Activated CD4-positive, alpha-beta T cell treated with anti-CD3 and anti-CD28 coated beads, Interleukin-2, amount 50 U/mL, for 1 hour (primary cell): ENCODE measurements at places on chromosomes 5 and 9.
A peak's percentile ranks its signal among the peaks of the same experiment; 100 is the strongest.

GRCh38 chr5:111635916-111636570 is 121.0 kb downstream of the NREP start:
- DNase-seq = no peak

DNA sequence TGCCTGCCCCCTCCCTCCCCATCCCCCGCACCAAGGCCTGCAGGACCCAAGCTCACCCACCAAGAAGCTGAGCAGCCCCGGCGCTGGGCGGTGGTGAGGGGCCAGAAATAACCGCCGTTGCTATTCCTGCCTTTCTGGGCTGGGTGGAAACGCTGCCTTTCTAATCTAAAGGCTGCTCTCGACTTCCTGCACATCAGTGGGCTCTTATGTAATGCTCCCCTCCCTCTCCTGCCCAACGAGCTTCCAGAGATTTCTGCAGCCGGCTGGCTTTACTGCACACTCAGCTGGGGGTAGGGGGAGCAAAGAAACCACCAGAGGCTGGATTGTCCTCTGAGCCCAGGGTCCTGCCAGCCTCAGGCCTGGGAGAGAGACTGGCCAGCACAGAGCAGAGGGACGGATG is 6.9 kb upstream of the EGR1 start:
- DNase-seq = no peak

DNA sequence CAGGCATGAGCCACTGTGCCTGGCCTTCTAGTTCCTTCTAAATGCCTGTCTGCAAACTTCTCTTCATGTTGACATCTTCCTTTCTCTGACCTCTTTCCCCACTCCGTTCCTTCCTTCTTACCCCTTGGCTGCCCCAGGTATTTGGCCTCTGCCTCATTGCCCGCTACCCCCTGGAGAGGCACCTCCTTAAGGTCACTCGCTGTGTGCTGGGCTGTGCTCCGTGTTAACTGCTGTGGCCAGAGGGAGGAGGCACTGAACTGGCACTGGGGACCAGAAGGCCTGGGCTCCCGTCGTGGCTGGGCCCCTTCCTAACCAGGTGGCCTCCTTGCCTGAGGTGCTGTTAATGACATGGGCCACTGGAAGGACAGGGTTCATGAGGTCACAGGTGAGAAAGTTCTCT is 39.4 kb downstream of the LAMC3 start:
- no peak for DNase-seq

GRCh38 chr5:39159811-39160490 is 59.4 kb downstream of the FYB1 start:
- no peak for DNase-seq

DNA sequence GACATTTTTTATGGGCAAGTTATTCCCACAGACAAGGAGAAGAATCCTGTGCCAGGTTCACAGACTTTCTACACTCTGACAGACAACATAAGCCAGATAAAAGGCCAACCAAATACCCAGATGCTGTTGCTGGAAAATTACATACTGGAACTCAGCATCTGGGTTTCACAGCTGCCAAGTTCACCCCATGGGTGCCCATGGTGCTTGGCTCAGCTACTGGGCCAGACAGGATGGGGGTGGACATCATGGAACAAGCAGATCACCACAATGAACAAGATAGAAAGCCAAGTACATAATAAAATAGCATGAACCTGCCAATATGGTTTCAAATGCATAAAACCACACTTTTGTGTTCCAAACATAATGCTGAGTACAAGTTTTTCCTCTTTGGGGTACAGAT is 999.8 kb downstream of the NR2F1-AS1 start:
- DNase-seq = no peak

GRCh38 chr9:132993511-132993939 is 15.0 kb downstream of the GFI1B start:
- no peak for DNase-seq

DNA sequence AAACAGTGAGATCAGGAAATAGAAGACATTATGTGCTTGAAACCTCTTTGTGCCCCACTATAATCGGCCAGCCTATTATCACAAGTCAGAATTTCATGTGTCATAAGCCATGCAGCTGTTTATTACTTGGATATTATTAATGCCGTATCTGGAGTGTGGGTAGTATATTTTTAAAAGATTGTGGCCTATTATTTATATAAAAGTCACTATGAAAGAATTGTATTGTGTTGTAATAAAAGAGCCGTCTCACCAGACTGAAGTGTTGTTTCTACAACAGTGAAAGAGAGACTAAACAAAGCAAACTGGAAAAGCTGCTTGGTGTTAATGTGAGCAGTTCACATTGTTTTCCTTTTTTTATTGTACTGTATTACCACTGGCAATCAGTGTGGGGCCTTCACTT is 449.1 kb downstream of the PSAT1 start:
- no peak for DNase-seq

DNA sequence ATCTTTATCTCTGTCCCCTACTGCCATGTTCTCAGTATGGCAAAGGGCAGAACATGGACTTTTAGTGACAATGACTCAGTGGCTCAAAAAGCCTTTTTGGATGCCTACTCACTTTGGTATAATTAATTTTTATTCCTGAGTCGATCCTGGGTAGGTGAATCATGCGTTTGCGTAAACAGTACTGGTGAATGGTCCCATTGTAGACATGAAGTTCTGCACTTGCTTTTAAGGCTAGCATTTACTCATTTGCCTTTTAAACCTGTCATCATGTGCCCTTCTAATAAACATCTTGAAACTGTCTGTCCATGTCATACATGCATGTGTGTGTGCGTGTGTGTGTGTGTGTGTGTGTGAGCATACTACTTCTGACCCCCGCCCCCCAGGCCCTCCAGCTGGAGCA is 223.0 kb downstream of the AUH start:
- DNase-seq = no peak

- no peak for DNase-seq
These were observed 80.4 kb downstream of the ALDH7A1 start for GRCh38 chr5:126514558-126515141.

DNA sequence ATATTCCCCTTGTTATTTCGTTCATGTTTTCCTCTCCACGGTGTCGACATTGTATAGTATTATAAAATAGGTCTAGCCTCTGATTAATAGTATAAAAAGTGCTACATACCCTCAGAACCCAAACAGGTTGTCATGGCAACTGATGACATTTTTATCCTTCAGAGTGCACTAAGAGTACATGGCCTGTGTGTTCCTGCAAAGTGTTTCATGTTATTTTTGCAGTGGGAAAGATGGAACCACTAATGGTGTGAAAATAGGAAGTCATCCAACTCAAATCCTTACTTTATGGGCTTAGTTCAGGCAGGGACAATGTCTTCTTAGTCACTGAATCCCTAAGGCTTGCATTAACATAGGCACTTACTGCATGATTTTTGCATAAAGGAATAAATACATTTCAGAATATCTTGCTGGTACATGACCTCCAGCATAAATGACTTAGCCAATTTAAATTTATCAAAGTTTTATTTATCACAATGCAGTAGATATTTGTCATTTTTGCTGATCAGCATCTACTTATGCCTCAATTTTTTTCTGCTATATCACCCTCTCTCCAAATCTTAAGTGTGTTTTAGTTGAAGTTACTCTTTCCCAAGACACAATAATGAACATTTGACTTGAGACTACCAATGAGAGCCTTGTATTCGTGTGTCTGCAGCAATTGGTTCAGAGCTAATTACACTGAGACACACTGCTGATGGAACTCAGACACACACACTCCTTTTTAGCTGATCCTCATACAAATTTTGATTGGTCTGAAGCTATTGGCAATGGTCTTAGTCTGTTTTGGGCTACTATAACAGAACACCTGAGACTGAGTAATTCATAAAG is 243.7 kb downstream of the KCTD16 start:
- no peak for DNase-seq

DNA sequence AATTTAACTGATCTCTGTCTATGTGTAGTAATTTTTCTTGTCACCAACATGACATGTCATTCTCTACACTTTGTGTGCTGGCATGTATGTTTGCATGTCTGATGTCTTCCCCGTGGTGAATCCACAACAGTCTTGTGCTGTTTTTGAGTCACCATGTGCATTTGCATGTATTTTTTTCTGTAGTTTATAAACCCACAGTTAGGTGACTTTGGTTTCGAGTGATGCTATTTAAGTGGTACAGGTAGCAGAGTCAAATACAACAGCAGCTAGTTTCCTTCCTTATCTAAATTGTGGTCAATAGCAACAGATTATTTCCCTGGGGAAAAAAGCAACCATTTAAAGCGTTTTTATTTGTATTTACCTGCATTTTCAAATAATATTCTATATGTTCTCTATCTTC is 89.9 kb upstream of the FSD1L start:
- no peak for DNase-seq

GRCh38 chr9:137639303-137640051 is 20.7 kb downstream of the EHMT1 start:
- no peak for DNase-seq

- peak; percentile 41 for DNase-seq
These were observed 10.6 kb upstream of the CXXC5 start for GRCh38 chr5:139637438-139638089.

GRCh38 chr5:150527808-150528207 is 19.9 kb downstream of the NDST1 start:
- no peak for DNase-seq

- no peak for DNase-seq
These were observed 2.3 kb upstream of the MIER3 start for GRCh38 chr5:56954262-56954661.

GRCh38 chr5:170181902-170182301 is 50.9 kb upstream of the C5orf58 start:
- DNase-seq = no peak

DNA sequence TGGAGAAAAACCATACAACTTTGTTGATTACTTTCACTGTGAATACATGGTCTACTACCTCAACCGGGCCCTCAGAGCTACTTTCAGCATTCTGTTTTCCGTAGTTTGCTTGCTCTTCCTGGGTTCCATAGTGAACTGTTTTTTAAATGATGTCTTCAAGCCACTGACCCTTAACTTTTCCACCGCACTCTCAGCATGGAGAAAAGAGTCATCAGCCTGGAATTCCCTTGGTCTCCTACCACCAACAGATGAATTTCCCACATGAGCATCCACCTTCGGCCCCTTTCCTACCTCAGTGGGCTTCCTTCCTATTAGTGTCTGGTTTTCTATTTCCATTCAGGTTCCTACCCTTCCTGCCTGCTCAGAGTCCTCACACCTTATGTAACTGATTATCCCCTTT is 135.9 kb upstream of the ADAMTSL1 start:
- no peak for DNase-seq

- DNase-seq = no peak
These were observed 315 bp downstream of the UBQLN1 start for GRCh38 chr9:83707518-83707767.

- DNase-seq = no peak
These were observed 647 bp upstream of the ADAMTSL2 start for GRCh38 chr9:133533857-133534256.

DNA sequence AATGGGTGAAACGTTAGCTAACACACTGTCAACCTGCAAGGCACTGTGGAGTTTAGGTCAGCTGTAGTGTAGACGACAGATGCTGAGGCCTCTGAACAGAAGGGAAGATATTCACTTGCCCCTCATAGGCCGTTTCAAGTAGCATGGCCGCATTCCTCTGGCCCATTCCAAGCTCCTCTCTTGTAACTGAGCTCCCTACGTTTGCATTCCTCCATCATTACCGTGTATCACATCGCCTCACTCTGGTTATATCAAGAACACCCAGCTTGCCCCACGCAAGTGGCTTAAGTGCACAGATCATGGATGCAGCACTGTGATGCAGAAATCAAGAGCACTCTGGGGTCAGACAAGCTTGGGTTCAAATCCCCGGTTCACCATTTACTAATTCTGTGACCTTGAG is 43.3 kb downstream of the PRELID2 start:
- DNase-seq = no peak

GRCh38 chr5:123090661-123091297 is 1.7 kb downstream of the PRDM6 start:
- DNase-seq = no peak

DNA sequence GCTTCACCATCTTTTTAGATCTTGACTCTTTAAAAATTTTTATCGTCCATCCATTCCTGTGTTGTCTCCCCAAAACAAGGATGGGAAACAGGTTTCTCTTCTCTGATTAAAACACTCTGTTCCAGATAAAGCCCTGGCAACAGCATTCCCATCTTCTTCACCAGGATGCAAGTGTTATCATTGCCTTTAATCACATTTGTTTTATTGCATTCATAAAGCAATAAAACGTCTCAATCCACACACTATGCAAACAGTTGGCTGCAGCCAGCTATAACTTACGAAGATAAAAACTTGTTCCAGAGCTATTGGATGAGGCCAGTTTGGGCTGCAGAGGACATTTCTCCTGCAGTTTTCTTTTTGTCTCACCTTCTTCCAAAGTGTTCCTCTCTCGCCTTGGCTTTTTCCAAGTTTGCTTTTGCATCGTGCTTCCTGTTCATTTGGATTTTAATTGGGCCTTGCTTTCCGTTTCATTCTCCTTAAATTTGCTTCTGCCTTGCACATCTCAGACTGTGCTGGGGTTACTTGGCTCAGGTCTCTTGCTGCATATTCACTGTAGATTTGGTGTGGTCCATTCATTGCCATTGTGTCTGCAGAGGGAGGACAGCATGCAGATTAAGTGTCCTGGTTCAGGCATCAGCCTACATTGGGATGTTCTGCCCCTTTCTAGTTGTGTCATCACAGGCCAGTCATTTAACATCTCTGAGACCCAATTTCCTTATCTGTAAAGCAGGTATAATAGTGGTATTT is 136.5 kb upstream of the LIFR start:
- DNase-seq = no peak

DNA sequence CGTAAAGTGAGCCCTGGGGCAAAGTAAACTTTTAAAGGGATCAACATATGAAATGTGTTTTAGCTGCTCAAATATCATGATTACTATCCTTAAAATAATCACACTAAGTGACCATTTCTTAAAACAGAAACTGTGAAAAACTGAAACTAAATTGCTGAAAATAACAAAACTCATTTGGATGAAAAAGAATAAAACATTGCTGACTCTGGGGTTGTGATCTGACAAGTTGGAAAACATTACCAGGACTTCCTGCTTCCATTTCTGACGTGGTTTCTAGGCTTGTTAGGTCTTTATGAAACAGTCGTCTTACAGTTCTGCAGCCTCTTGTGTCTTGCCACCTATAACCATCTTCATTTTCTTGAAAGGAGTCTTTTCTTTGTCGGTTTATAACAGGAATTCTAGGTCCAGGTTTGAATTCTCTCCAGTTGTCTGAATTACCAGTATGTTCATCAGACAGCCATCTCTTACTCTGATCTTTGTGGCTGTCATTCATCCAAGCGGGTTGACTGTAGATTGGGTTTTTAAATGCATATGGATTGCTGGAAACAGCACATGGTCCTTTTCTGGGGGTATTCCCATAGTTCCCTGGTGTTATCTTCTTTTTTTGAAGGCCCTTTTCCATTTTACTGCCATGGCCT is 1.7 kb downstream of the TUT7 start:
- DNase-seq = no peak

DNA sequence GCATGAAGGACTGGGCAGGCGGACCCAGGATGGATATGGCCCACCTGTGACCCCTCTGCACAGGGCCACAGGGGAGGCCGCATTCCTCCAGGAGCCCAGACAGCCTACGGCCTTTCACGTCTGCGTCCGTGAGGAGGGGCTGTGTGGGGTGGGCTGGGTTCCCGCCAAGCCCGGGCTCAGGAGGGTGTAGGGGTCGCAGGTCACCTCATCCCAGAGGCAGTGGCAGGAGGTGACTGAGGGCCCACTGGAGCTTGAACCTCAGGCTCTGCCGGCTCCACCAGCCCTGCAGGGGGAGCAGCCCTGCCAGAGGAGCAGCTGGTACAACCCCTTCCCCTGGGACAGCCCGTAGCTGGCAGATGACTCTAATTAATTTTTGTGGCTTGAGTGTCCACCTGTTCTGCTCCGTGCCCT is 40.7 kb upstream of the CACNA1B start:
- no peak for DNase-seq
